Stimulated activated CD4-positive, alpha-beta T cell treated with anti-CD3 and anti-CD28 coated beads, Interleukin-12 subunit alpha, Interleukin-12 subunit beta, amount 100 ng/mL, for 24 hours (primary cell): ENCODE measurements at places on chromosomes 5 and 9.

DNA sequence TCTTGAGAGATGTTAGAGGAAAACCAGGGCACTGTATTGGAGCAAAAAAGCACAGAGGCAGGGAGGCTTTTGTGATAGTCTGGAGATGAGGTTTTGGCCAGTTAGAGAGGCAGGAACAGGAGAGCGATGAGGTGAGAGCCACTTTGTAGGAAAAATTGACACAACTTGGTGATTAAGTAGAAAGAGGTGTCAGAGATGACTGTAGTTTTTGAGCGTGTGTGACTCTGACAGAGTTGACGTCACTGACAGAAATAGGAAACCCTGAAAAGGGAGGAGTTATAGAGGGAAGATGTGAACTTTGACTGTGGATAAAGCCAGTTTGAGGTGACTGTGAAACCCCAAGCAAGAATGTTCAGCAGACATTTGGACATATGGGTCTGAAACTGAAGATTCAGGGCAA, 15.7 kb downstream of the NFX1 start:
- DNase-seq = no peak

DNA sequence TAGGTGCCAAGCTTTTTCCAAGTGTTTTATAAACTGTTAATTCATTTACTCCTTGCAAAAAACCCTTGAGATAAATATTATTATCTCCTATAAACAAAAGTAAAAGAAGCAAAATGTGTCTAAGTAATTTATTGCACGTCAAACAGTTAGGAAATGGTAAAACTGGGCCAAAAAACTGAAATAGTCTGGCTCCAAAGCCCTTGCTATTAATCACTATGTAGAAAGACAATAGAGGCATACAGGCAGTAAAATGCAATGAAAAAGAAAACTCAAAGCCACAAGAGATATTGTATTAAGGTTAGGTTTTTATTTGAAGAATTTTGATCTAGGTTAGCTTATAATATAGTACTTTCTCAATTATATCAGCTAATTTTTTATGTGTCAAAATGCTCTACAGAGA, 457.7 kb downstream of the ANXA1 start:
- DNase-seq = no peak

GRCh38 chr9:129964901-129965734, 77.9 kb downstream of the FNBP1 start:
- no peak for DNase-seq

GRCh38 chr5:137621861-137622823, 113.7 kb downstream of the KLHL3 start:
- no peak for DNase-seq

DNA sequence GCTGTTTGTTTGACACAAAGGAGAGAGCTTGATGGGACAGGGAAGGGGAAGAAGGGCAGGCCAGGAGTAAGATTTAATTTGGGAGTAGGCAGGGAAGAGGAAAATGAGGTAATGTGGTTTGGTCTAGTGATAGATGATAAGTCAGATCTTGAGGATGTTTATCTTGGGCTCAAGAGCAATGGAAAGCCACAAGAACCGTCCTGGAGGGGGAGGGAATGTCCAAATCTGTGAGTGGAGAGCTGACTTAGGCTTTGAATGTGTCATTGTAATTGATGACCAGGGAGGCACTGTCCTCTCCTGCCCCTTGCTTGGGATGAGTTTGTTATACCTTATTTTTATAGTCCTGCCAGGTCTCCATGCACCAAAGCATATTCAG, 37.5 kb downstream of the MAMDC2 start:
- DNase-seq = no peak

- DNase-seq = no peak
These were observed 25.9 kb upstream of the MSANTD3 start for GRCh38 chr9:100401042-100401441.

DNA sequence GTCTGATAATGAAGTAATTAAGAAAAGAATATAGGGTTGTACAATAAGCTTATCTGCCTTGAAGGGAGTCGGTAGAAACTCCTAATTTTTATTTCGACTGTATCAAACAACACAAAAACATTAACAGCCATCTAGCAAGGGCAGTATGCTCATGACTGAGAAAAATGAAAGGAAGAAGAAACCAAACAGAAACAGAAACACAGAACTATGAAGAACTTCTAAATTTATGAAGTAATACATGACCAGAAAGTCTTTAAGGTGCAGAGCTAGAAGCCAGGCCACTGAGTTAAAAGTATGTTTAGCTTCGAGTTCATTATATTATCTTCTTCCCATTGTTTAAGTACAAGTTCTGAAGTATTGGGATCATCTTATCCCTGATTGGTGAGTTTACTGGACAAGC, 367.3 kb upstream of the C9orf72 start:
- DNase-seq = no peak

DNA sequence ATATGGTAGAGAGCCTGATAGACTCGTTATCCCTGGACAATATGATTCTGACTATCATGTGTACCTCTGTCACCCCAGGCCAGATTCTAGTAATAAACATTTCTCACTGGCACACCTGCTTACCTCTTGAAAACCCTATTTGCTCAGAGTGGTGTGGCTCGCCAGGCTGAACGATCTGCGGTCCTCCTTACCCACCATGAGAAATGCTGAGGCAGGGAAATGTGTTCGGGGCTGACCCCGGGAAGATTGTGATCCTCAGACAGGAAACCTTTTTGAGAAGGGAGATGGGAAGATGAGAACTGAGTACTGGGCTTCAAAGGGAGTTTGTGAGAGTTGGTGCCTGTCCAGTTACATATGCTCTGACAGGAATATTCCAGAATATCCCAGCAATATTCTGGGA, 10.7 kb upstream of the PRXL2C start:
- no peak for DNase-seq

DNA sequence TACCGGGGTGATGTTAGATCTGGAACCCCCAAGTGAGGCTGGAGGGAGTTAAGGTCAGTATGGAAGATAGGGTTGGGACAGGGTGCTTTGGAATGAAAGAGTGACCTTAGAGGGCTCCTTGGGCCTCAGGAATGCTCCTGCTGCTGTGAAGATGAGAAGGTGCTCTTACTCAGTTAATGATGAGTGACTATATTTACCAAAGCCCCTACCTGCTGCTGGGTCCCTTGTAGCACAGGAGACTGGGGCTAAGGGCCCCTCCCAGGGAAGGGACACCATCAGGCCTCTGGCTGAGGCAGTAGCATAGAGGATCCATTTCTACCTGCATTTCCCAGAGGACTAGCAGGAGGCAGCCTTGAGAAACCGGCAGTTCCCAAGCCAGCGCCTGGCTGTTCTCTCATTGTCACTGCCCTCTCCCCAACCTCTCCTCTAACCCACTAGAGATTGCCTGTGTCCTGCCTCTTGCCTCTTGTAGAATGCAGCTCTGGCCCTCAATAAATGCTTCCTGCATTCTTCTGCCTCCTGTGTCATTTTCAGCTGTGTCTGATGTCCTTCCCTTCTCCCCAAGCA, 2.3 kb upstream of the MYOZ3 start:
- DNase-seq = no peak

- DNase-seq = no peak
These were observed 28.8 kb downstream of the SKP2 start for GRCh38 chr5:36180556-36181350.

- DNase-seq = no peak
These were observed 866.1 kb downstream of the TLE4 start for GRCh38 chr9:80437825-80438224.

DNA sequence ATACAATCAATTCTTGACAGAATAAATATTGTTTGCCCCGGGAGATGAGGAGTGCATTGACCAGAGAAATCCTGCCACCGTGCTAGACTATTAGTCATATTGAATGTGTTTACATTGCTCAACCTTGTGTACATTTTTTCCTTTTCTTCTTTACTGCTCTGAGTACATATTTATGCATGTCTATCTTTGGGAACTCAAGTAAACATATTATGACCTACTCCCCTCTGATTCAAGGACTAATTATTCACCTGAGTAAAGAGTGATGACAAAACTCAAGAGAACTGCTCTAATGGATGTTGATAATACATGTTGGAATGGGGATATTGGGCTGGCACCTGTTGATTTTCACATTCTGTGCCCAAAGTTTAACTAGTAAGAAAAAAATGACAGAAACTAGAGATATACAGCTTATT, 3.9 kb upstream of the SPINK1 start:
- DNase-seq = no peak

GRCh38 chr5:62596096-62596495, 17.5 kb downstream of the LRRC70 start:
- no peak for DNase-seq

GRCh38 chr9:4530375-4530774, 40.1 kb downstream of the SLC1A1 start:
- no peak for DNase-seq

DNA sequence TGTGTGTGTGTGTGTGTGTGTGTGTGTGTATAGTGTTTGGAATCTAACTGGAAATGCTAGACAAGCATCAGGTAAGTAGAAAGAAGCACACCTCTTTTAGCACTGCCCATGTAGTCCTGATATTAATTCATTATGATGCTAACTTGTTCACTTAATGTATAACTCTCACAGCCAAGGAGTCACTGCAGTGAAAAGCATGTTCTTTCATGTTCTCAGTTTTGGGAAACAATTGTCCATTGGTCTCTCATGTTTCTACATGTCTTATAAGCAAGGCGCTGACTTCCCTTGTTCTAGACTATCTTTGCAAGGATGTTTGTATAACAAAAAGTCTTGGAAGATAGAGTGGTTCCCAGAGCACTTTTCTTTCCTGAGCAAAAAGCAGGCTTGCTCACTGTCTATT, 148.8 kb upstream of the TNPO1 start:
- no peak for DNase-seq

DNA sequence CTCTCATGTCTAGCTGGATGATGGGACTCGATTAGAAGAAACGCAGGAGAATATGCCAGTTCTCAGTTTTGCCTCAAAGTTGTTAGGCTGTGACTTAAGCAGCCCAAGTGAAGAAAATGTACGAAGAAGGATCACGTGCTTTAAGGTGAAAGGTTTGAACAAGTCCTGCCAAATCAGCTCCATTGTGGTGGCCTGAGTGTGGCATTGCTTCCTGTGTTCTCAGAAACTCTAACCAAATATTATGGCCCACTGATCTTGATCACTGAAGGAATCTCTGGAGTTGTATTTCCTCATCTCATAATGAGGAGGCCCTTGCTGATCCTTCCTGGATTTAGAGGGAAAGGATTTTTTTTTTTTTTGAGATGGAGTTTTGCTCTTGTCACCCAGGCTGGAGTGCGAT, 44.0 kb downstream of the OTULIN start:
- DNase-seq = no peak

- DNase-seq = no peak
These were observed 248.2 kb downstream of the TRIM32 start for GRCh38 chr9:116935149-116935897.

DNA sequence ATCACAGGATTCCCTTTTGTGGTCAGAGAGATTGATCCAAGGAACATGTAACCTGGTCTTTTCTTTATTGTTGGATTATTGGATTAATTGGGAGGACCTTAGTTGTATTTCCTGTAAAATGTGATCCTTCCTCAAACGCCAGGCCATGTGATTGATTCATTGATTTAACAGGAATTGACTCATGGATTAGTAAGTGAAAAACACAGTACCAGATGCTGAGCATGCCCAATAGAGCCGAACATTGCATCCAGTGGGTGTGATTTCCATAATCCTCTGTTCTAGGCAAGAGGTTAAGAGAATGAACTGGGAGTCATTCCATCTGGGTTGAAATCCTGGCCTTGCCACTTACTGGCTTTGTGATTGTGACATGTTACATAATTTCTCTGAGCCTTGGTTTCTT, 522.3 kb downstream of the MAT2B start:
- no peak for DNase-seq

GRCh38 chr5:167049043-167049663, 1242.3 kb upstream of the WWC1 start:
- DNase-seq = no peak

DNA sequence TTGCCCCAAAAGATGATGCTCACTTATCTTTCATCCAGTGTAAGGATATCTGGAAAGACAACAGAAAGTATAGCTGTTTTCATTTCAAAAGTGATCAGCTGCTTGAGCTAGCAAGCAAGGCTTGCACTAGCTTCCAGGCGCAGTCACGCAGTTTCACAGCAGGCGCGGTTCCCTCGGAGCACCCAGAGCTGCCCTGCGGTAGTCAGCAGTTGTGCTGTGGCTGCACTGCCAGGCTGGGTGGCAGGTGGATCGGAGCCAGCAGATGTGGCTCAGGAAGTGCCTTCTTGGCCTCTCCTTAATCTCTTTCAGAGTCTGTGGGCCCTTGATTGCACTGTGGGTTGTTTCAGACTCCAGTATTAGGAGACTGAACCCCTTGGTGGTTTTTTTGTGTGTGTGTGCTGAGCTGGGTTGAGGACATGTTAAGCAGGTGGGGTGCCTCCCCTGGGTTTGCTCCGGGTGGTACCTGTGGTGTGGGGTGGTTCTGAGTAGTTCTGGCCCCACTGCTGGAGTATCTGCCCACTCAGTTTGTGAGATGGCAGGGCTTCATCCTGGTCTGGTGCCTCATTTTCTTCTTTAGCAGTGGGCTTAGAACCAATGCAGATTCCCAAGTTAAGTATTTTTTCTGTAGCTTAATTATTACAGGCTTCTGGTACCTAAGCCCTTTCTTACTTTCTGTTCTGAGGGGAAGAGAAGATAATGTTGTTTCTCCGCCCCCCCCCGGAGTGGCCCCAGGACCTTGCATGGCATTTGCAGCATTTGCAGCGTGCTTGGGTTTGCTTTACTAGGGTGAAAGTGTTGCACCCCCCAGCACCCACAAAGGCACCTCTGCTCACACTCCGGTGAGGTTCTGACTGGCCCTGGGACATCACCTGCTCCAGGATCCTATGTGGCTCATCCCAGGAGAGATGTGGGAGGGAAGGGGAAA, 16.4 kb downstream of the TENT4A start:
- DNase-seq = no peak

GRCh38 chr9:130973686-130974281, 34.7 kb upstream of the FIBCD1 start:
- no peak for DNase-seq

DNA sequence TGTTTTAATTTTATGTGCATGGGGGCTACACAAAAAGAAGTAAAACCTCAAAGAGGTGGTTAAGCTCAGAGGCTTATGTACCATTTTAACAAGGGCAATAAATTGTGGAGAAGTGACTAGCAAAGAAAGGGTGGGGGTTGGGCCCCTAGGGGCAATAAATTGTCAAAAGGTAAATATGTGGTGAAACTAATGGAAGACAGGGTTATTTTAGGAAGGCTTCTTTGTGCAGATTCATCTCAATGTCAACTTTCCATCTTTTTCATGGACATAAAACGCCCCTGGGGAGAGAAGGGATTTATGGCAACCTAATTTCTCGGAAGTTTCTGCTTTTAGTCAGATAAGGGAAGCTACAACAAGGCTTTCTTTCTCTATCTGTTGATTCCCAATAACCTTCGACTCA, 42.5 kb upstream of the GOLM1 start:
- DNase-seq = no peak

DNA sequence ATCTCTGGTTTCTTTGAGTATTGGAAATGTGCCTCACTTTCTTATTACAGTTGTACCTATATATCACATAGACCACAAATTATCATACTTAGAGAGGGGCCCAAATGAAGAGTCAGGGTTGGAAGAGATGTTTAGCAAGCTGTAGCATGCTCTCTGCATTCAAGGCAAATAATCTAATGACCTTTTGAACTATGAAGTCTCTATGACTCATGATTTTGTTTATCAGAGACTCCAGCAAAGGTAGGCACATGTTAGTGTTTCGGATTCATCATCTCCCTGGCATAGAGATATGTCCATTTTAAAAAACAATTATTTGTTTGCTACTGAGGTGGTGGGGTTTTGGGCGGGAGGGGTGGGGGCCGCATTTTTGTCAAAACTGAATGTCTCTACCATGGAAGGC, 2000.1 kb downstream of the EFNA5 start:
- DNase-seq = no peak
